NCI-H1436 (cell line): ENCODE measurements at places on chromosomes 6 and 20.

DNA sequence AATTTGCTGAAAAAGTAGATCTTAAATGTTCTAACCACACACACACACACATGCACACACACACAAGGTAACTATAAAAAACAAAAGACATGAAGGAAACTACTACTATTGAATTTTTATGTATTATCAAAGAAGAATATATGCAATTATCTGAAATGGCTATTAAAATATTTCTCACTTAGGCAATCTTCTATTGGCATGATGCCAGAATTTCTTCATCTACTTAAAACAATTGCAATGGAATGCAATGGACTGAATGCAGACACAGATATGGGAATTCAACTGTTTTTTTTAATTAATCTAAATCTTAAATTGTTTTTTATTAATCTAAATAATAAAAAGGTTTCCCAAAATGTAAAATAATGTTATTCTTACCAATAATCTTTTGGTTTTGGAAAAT is 152.6 kb upstream of the SMLR1 start:
- DNase-seq, result no peak

DNA sequence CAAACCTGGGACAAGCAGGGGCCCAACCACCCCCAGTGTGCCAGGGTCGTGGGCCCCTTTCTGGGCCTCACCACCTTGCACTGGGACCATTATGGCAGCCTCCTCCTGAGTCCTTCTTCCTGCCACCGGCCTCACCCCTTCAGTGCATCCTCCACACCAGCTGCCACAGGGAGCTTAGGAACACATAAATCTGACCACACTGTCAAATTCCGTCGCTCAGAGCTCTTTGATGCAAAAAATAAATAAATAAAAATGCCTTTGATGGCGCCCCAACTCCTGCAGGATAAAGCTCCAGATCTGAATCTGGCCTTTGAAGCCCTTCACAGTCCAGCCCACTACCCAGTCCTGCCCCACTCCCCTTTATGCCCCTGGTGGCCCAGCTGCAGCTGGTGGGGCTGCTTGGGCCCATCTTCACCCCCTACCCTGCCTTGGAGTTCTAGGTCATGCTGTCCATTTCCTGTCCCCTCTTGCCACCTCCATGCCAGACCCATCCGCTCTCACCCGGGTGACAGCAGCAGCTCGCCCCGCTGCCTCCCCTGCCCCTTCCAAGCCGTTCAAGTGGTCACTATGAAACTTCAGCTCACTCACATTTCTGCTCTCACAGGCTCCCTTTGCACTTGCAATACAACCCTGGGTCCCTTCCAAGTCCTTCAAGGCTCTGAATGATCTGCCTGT is 16.0 kb downstream of the MYH7B start:
- no peak for DNase-seq

DNA sequence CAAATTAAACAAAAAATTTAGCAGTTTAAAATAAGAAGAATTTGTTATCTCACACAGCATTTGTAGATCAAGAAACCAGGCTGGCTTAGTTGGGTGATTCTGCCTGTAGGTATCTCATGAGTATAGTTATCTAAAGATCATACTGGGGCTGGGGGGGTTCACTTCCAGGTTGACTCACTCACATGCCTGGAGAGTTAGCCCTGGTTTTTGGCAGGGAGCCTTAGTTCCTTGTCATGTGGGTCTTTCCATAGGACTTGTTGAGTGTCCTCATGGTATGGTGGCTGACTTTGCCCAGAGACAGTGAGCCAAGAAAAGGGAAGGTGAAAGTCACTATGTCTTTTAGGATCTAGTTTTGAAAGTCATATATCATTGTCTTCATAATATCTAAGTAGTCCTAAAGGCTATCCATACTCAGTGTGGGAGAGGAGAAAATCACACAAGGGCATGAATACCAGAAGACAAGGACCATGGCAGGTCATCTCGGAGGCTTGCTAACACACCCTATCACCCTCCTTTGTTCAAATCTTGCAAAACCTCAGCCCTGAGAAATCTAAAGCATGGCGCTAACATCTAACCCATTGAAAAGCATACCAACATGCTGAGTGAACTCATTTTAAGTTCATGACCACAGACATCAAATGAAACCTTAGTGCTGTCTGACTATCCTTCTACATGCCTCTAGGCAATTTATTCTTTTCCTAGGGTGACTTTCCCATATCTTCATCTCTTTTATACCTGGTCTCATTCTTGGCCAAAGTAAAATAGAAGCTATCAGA is 39.2 kb downstream of the CYP24A1 start:
- DNase-seq, result no peak

DNA sequence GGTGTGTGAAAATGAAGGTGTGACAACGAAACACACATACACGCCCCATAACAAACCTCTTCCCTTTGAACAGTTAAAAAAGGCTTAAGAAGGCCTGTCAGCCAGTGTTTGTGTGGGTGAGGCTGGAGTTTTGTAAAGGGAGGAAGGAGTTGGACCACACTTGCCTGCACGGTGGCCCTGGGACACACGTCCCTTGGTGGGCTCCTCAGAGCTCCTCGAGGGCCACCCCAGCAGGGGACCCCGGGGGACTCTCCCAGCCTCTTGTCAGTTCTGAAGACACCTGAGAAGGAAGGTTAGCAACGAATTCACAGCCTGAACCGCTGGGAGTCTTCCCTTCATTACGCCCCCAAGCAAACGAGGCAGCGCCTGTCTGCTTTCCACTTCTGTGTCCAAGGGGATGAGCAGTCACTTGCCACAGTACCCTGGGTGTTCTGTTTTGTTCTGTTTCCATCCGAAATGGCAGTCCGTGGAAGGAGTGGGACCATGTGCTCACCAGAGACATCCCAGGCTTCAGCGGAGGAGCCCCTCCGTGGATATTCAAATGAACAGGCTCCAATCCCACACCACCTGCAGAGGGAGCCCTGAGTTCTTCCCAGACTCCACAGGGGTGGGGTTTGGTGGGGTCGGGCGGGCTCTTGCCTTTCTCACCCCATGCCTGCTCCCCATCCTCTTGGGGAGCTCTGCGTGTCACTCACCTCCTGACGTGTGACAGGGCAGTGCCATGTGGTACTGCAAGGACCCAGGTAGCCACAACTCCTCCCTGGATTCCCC is 68.6 kb downstream of the NRN1 start:
- no peak for DNase-seq

- DNase-seq, result no peak
Observed at GRCh38 chr6:45427726-45428125, 50.0 kb upstream of the SUPT3H start.

- DNase-seq, result no peak
Observed at GRCh38 chr6:13863699-13864155, 49.4 kb upstream of the MCUR1 start.

DNA sequence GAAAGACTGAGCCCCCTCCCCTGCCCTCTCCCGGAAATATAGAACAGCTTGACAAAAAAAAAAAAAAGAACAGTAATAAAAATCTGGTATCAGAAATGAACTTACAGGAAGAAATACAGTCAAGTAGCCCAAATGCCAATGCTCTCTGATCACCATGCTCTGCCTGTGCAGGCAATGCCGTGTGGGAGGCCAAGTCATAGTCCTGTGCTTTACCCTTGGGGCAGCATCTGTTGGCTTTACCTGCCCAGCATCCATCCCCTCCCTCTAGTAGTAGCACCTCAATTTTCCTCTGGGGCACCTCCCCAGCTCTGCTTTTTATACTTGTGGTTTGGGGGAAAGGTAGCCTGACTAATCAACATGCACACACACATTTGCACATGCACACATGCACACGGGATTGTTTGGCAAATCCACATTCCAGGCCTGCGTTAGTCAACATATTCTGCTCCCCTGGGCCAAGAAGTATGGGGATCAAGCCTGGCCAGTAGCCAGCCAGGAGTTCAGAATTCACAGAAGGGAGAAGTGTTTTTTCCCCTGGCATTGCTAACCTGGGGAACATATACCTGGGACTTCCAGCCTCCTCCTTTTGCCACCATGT is 70.2 kb downstream of the RIPOR3 start:
- no peak for DNase-seq

DNA sequence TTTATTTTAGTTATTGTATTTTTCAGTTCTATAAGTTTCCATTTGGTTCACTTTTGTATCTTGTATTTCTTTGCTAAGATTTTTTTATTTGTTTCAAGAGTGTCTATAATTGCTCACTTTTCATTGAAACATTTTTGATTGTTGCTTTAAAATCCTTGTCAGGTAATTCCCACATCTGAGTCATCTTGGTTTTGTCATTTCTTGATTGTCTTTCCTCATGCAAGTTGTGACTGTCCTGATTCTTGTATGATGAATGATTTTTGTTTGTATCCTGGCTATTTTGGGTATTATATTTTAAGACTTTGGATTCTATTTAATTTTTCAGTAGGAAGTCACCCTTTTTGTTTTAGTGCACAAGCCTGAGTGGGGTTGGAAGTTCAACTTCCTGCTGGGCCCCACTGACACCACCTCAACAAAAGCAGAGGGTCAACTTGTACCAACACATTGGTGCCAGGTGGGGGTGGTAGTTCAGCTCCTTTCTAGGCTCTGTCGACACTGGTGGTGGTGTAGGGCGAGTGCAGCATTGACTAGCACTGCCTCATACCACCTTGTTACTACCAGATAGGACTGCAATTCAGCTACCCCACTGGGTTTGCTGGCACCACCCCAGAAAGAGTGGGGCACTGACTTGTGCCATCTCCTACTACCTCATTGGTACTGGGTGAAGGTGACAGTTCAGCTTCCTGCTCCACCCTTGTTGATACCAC is 8.8 kb downstream of the RSPH3 start:
- DNase-seq, result no peak

- DNase-seq, result no peak
Observed at GRCh38 chr6:26260110-26260637, 104.8 kb upstream of the BTN3A2 start.

- no peak for DNase-seq
Observed at GRCh38 chr6:25178336-25179035, 100.7 kb upstream of the CARMIL1 start.

DNA sequence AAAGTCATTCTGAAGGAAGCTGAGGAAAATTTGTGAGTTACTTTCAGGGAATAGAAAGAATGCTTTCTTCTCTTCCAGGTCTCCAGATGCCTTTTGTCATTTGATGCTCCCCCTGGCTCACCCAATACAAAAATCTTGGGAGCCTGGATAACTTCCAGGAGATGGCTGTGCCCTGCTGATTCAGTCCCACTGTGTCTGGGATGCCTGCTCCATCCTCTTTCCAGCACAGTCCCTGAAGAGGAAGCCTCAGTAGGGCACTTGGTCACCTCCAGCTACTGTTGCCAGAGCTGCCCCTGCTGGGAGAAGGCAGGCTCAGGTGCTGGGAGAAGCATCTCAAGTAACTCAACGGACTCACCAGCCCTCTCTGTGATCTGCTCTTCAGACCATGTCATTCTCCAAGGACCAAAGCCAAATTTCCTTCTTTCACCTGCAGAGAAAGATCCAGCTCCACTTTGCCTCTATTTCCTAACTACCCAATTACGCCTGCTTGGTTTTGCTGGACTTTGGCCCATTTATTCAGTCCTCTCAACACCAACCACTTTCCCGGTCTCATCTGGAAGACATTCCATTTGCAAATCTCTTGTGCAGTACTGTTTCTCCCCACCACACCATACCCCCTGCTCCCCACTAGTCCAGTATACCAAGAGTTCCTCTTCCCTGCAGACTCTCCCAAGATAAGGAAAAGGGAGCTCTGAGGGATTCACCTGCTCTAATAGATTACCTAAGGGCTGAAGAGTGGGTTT is 53.3 kb downstream of the SLC23A2 start:
- DNase-seq, result no peak

GRCh38 chr6:87282743-87283142 is 39.6 kb upstream of the SMIM8 start:
- DNase-seq, result no peak

GRCh38 chr20:4084096-4084495 is 68.7 kb upstream of the RNF24 start:
- no peak for DNase-seq

GRCh38 chr6:70738028-70738427 is 70.3 kb downstream of the SMAP1 start:
- DNase-seq, result no peak

GRCh38 chr20:41344938-41345728 is 4.5 kb downstream of the LPIN3 start:
- no peak for DNase-seq

- no peak for DNase-seq
Observed at GRCh38 chr6:30135147-30135546, 793 bp upstream of the TRIM40 start.

- DNase-seq, result no peak
Observed at GRCh38 chr6:48048451-48049146, 62.4 kb downstream of the PTCHD4 start.

DNA sequence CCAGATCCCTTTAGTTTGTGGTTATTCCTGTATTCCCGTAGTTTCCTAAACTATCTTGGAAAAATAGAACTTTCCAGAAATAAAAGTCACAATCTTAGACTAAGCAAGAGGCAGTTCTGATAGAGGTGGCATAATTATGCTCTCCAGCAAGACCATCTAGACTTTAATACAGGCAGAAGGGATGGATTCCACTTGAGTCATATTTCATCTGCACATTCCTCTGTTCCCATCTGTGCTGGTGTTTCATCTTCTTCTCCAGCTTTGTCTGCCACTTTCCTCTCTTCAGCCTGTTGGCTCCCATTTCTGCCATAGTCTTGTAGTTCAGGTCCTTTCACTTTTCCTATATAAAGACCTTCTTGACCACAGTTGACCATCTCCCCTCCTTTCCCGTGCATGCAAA is 102.9 kb downstream of the SOBP start:
- no peak for DNase-seq

DNA sequence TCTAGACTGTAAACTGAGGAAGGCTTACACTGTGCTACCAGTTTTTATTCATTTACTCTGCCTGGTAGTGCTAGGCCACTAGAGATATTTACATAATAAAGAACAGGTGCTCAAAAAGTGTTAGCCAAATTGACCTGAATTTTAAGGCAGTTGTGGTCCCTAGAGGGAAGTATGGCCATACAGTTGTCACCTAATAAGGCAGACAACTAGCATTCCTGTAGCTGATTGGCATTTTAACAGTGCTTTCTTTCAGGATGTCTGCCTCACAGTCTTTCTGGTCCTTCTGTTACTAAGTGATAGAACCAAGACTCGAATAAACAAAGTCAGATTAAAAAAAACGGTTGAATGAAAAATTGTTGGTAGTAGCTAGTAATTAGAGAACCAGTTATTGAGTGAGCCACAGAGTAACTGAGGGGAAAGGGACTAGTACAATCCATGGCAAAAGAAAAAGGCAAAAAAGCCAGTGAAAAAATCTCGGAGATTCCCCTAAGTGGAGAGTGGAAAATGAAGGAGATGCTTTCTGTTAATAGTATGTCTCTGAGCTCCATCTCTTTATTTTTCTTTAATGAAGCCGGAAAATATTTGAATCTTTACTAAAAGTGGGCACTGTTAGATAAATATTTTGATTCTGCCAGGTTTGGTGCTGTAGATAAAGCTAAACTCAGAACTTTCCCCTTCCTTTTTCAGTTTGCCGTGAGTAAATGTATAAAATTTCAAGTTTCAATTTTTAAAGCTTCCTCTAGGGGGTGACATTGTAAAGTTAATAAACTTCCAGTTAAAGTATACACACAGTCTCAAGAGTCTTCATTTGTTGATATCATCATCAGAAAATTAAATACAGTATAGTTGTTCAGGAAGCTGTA is 9.1 kb downstream of the VTA1 start:
- DNase-seq, result peak; percentile 13

- no peak for DNase-seq
Observed at GRCh38 chr6:2562721-2563451, 187.8 kb downstream of the MYLK4 start.
